ENCODE measurements at places on chromosomes 5 and 9.

- DNase-seq: no peak
Measured at GRCh38 chr9:108282872-108283271, 572.9 kb downstream of the ACTL7B start.

DNA sequence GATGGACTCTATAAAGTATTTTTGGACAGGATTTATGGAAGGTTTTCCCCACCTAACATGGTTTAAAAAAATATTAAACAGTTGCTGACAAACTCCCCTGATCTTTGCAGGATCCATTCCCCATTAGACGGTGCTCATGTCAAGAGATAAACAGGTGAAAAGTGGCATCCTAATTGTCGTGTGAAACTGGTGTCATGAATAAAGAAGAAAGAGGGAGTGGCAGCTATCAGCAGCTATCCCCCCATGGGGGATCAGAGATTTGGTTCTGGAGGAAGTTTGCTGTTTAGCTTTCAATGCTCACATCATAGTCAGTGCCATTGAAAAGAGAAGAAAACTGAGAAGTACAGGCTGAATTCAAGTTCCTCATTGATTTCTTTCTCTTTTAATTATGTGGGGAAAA lies 329.3 kb upstream of the BRINP1 start:
- DNase-seq: no peak

DNA sequence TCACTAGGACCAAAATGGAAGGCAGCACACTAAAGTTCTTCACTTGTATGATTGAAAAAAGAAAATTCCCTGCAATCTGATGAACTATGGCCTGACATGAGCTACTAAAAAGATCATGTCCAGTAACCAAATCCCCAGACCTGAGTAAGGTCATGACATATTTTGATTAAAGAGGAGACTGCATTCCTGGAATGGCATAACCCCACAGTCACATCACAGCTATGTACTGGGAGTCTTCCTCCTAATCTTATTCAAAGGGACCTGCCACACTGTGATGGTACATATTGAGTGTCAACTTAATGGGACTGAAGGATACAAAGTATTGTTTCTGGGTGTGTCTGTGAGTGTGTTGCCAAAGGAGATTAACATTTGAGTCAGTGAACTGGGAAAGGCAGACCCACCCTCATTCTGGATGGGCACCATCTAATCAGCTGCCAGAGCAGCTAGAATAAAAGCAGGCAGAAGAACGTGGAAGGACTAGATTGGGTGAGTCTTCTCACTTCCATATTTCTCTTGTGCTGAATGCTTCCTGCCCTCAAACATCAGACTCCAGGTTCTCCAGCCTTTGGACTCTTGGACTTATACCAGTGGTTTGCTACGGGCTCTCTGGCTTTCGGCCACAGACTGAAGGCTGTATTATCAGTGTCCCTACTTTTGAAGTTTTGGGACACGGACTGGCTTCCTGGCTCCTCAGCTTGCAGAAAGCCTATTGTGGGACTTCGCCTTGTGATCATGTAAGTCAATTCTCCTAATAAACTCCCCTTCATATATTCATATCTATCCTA lies 345.0 kb downstream of the TMEM38B start:
- DNase-seq: no peak

GRCh38 chr9:7403839-7404487 lies 395.6 kb downstream of the DMAC1 start:
- no peak for DNase-seq

- no peak for DNase-seq
Measured at GRCh38 chr5:115516372-115516771, 28.2 kb downstream of the FEM1C start.

DNA sequence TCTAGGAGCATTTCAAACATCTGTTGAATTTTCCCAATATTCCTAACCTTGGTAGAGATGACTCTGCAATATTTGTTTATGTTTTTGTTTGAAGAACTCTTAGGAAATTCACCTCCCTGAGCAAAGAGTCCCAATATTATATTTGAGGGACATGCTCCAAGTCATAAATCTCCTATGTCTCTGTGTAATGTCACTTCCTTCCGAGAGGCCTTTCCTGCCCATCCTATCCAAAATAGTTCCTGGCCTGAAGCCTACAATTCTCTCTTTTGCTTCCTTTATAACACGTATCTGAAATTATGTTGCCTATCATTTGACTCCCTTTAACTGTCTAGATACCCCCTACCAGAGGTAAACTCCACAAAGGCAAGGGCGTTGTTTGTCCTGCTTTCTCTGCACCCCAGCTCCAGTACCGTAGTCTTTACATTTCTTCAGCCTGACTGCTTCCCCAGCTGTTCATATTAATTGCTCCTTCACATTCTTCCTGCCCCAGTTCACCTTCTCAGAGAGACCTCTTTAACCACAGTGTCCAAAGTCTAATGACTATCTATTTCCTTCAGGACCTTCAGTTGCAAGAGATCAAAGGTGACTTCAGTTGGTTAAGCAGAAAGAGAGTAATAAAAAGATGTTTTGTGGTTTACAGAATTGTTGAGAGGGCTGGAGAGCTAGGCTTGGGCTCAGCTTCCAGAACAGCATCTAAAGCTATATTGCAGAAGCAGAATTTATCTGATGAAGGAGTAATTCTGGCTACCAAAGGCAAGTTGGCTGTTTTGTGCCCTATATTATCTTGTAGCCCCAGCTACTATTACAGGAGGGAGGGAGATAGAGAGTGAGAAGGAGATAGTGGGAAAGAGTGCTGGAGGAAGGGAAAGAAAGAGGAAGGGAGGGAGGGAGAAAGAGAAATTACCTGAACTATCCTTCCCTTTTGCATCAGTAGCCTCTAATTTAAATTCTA lies 109.3 kb upstream of the TMEM161B start:
- DNase-seq: no peak

DNA sequence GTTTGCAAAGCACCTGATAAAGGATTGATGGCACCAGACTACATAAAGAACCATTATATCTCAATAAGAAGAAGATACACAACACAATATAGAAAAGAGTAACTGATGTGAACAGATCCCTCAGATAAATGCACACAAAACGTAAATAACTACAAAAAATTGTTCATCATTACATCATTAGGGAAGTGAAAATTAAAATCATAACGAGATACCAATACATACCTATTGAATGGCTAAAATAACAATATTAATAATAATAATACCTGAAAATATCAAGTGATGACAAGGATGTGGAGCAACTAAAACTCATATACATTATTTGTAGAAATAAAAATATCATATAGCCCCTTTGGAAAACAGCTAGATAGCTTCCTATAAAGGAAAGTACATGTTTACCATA lies 469.5 kb downstream of the DMRTA1 start:
- no peak for DNase-seq

DNA sequence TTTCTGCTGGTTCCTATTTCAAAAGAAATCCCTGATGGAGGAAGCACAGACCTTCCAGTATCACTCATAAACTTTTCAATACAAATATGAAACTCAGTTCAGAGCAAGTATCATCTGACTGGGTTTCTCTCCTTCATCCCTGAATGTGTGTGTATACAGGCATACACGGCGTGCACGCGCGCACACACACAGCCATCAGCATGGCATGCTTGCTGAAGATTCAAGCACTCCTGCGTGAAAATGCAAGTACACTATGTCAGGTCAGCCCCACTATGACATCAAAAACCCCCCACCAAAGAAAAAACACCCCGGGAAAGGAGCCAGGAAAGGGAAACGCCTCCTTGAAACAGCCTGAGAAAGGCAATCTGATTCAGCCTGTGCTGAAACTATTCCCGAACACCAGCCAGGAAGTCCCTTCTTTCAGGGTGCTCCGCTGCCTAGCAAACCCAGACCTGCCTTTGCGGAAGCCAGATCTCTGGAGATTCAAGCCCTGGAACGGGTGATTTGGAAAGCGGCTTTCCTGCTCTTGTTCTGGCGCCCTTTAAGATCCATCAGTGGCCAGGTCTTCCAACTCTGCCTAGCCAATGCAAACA lies 831 bp downstream of the KLHL3 start:
- DNase-seq: no peak

DNA sequence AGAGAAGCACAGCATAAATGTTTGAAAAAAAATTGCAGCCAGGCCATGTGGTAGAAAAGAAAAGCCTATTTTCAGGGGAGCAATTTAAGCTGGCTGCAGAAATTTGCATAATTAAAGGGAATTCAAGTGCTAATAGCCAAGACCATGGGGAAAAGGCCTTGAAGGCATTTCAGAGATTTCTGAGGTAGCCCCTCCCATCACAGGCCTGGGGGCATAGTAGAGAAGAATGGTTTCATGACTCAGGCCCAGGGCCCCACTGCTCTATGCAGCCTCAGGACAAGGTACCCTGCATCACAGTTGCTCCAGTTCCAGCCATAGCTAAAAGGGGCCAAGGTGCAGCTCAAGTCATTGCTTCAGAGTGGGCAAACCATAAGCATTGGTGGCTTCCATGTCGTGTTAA lies 1416.0 kb downstream of the EFNA5 start:
- no peak for DNase-seq

DNA sequence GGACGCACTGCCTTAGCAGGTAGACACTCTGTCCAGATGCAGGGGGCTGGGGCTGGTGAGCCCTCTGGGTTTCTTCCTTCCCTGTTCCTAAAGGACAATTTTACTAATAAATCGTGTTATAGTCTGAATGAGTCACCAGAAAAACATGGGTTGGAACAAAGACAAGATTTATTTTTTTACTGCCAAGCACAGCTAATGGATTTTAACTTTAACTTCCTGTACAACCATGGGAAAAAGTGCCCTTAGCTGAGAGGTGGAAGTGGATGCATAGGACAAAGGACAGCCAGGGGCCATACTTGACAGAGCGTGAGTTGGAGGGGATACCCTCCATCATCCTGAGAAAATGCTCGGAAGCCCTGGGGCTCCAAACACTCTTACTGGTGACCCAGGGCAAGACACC lies 300.7 kb downstream of the MSX2 start:
- DNase-seq: no peak

- DNase-seq: no peak
Measured at GRCh38 chr9:33161589-33162132, 5.5 kb downstream of the B4GALT1 start.

DNA sequence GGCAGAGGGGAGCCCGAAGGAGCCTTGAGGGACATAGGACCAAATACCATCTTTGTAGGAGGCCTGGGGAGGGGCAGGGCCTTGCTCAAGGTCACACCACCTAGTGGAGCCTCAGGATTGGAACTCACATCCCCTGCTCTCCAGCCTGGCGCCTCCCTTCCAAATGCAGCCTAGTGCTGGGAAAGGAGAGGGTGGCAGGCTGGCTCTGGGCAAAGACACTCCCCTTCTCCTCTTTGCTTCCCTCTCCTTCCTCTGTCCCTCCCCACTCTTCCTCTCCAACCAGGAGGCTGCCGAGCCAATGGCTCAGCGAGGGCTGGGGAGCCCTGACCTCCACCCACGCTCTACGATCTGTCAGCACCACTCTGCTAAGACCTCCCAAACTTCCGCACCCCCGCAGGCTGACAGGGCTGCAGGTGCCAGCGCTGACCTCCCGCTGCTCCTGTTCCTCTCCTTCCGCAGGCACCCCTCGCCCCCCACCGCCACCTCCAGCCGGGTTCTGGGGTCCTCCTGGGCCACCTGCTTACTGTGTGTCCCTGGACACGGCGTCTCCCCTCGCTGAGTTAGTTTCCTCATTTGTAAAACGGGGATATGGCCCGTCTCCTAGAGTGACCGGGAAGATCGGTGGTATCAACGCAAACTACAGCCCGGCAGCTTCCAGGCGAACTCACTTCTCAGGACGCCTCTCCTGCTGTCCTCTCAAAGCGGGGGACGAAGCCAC lies 52.9 kb downstream of the C9orf50 start:
- no peak for DNase-seq

GRCh38 chr5:149039506-149039905 lies 23.4 kb downstream of the SH3TC2 start:
- DNase-seq: no peak

GRCh38 chr5:90944116-90944515 lies 385.5 kb downstream of the ADGRV1 start:
- DNase-seq: no peak
